Vagina (tissue), 2 donors: ENCODE measurements at places on chromosomes 16 and 17.

DNA sequence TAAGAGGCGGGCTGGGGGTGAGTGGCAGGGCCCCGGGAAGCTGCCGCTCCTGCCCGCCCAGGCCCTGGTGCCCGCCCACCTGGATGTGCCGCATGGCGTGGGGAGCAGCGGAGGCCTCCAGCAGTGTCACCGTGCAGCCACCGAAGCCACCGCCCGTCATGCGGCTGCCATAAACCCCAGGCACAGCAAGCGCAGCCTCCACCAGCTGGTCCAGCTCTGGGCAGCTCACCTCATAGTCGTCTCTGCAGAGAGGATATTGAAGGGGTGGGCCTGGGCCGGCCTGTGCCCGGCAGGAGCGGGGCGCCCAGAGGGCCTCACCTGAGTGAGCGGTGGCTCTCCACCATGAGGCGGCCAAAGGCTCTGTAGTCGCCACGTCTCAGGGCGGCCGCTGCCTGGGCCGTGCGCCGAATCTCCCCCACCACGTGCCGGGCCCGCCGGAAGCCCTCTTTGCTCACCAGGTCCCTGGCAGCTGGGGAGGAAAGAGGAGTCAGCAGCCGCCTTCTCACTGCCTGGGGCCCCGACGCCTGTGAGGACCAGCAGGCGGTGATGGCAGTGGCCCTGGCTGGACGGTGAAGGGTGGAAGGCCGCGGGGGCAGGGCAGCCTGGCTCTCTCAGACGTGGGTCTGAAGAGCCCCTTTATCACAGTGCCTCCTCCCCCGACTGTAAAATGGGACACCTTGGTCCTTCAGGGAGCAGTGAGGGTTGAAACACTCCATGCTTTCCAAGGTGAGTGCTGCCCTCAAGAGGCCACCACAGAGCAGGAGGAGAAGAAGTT, 6.7 kb downstream of the GALK1 start:
- no peak for DNase-seq

- DNase-seq: no peak
Measured at GRCh38 chr17:51647826-51648225, 387.5 kb downstream of the UTP18 start.

DNA sequence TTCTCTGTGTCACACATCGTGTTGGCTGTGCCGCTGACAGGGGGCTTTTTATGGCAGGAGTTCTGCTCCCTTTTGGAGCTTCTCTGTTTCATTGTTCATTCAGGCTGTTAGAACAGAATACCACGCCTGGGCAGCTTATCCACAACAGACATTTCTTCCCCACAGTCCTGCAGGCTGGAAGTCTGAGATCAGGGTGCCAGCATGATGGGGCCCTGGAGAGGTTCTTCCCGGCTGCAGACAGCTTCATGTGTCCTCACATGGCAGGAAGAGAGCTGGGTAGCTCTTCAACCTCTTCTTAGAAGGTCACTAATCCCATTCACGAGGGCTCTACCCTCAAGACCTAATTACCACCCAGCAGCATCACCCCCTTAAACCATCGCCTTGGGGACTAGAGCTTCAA, 65.1 kb downstream of the DHRS7C start:
- no peak for DNase-seq

DNA sequence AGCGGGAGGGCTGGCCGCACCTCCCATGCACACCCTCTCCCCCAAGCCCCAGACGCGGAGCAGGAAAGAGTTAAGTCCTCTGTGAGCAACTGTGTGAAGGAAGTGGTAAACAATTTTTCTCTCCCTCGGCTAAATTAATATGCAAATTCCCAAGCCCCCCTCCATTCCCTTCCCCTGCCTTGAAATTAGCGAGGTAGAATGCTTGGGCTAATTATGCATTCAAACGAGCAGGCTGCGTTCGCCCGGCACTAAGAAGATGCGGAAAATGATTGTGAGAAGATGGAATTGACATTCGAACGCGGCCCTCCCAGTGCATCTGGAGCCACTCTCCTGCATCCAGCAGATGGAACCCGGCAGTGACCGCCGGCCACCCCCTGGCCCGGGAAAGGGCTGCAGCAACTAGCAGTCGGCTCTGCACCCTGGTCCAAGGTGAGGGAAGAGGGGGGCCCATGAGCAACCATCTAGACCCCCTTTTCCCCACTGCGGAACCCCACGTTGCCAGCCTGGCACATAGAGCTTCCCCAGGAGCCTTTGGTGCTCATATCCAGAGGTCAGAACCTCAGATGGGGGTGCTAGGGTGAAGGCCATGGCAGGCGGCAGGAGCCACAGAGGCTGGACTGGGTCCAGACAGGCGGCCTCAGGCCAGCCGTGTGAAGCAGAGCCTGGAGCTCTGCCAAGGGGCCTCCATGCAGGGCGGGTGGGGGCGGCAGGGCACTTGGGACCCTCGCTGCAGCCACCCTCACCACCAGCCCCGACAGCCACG, 49.1 kb upstream of the ACSF3 start:
- no peak for DNase-seq

GRCh38 chr17:27217631-27218030, 76.3 kb upstream of the WSB1 start:
- DNase-seq: no peak

DNA sequence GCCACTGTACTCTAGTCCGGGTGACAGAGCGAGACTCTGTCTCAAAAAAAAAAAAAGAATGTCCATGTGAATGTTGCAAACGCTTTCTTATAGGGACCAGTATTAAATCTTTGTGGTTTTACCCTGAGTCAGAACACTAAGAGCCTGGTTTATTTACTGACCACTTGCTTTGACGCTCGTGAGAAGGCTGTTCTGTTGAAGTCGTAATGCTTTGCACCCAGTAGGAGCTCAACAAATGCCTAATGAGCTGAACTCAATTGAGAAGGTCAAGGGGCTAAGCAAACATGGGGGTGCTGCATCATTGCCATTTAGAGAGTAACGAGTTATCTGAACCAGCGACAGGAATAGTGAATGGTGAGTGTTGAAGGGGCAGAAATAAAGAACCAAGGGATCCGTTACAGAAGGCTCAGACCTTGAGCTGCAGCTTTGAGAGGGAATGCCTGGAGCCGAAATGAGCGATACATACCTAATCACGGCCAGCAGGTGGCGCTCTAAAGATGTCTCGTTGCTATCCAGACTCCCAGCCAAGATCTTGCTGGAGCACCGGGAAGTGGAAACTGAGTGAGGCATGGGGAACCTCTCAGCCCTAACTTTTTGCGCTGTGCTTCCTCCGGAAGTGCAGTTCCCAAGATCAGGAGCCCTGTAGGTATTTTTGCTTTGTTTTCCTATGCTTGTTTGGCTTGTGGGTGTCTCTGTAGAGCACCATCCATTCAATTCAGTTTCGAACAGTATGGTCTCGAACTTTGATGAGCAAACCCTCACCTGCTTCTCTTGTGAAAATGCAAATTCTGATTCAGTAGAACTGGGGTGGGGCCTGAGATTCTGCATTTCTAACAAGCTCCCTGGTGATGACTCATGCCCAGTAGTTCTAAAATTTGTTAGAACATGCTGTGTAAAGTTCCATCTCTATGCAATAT, 12.6 kb upstream of the RNF222 start:
- DNase-seq: no peak

GRCh38 chr16:89210904-89211515, 6.5 kb upstream of the ZNF778 start:
- no peak for DNase-seq

- no peak for DNase-seq
Measured at GRCh38 chr16:86214326-86215232, 295.7 kb upstream of the FOXF1 start.

GRCh38 chr17:76810956-76811355, 57.2 kb upstream of the MGAT5B start:
- no peak for DNase-seq

GRCh38 chr17:21189361-21189760, 24.6 kb downstream of the TMEM11 start:
- no peak for DNase-seq

DNA sequence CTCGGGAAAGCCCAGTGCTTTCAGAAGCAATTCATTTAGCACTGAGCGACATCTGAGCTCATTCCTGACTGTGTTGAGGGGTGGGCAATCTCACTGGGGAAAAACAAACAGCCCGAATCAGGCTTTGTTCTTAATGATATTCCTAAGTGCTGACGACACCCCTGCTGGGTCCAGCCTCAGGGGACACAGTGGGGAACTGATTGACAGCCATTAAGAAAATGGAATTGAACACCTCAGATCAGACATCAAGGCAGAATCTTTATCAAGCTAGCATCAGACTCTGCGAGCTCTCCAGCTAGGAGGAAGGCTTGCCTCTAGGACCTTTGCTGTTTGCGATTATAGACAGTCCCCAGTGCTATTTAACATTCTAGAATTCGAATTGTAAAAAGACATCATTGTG, 22.5 kb upstream of the LYRM9 start:
- no peak for DNase-seq

DNA sequence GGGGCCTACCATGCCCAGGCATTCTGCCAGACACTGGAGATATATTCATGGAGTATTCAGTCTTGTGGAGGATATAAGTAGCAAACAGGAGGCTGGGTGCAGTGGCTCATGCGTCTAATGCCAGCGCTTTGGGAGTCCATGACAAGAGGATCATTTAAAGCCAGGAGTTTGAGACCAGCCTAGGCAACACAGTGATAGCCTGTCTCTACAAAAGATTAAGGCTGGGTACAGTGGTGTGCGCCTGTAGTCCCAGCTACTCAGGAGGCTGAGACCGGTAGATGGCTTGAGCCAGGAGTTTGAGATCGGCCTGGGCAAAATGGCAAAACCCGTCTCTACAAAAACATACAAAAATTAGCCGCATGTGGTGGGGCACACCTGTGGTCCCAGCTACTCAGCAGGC, 37.7 kb upstream of the CDH3 start:
- no peak for DNase-seq

DNA sequence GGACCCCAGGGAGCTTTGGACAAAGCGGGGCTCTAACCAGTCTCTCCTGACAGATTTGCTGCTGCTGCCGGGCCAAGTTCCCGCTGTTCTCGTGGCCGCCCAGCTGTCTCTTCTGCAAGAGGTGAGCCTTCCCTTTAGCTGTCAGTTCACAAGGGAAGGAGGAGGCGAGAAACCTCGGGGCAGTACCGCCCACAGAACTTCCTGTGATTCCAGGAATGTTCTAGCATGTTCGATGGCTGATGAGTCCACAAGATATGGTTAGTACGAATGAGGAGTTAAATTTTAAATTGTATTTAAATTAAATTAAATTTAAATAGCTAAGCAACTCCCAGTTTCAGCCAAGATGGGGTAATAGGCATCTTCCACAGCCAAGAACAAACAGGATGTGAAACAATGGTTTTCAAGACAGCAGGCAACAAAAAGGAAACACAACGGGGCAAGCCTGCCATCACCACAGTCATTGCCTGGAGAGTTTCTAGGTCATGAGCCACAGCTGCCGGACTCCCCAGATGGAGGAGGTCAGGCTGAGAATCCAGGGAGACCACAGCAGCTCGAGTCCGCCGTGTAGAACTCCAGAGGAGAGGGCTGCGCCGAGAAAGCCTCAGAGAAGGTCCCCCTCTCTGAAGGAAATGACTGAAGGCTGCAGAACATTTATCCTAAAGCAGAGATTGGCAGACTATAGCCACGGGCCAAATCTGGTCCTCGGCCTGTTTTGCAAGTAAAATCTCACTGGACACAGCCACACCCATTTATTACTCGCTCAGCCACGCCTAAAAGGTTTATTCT, 9.5 kb upstream of the TCF25 start:
- DNase-seq: no peak

GRCh38 chr16:6209355-6209930, 1111.8 kb upstream of the EEF2KMT start:
- no peak for DNase-seq

- DNase-seq: no peak
Measured at GRCh38 chr16:13018026-13018425, 116.6 kb downstream of the SHISA9 start.

GRCh38 chr17:57391857-57392471, 135.6 kb downstream of the MSI2 start:
- no peak for DNase-seq

DNA sequence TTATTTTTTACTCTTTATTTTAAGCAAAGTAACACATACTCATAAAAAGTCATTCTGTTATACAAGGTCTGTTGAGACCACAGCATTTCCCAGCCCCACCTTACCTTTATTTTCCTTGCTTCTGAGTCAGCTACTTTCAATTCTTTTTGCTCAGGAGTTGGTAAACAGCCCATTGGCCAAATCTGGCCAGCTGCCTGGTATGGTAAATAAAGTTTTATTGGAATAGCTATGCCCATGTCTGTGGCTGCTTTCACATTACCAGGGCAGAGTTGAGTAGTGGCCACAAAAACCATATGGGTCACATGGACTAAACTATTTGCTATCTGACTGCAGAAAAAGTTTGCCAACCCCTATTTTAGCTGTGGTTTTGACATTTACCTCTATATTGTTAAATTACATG, 3.4 kb upstream of the NSRP1 start:
- DNase-seq: no peak

DNA sequence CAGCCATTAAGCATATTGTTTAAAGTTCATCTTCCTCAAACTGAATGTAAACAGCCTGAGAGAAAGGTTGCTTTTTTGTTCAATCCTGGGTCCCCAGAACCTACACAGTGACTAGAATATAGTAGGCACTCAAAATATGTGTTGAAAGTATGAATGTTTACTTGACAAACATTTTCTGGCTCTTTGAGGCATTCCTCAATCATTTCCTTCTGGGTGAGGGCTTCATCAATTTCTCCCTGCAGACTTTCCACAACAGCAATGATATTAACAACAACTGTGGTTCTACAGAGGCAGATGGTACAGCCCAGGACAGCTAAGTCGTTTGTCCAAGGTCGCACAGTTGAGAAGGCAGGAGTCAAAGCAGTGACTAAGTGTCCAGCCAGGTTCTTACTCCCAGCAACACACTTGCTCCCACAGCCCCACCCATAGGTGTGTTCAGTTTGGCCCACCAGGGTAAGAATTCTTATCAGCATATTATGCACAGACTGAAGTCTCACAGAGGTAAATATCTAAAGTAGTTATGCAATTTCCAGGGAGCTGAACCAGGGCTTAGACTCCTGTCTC, 61.1 kb downstream of the HS3ST3B1 start:
- DNase-seq: no peak

DNA sequence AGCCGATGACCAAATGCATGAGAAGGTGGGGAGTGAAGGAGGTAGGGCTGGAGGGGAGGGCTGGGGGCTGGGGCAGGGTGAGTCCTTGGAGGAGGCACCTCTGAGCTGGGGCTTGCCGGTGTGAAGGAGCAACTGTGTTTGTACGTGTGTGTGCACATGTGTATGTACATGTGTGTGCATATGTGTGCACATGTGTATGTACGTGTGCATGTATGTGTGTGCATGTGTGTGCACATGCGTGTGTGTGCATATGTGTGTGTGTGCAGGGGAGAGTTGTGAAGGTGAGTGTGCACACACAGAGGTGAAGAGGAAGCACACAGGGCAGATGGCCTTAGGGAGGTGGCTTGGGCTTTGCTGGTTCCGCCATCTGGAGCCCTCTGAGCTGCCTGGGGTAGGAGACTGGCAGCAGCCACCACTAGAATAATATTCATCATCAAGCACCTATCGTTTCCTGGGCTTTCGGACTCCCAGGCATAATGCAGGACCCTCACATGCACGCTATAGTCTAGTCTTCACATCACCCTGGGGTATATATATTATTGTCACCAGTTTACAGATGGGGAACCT, 120.9 kb upstream of the CDC42EP4 start:
- no peak for DNase-seq
